D341Med (cell line): ENCODE measurements at places on chromosomes 11 and 22.

- no peak for DNase-seq
Observed at GRCh38 chr11:102478673-102479299, 26.2 kb upstream of the TMEM123 start.

GRCh38 chr11:92251980-92252379, 27.4 kb downstream of the FAT3 start:
- no peak for DNase-seq

DNA sequence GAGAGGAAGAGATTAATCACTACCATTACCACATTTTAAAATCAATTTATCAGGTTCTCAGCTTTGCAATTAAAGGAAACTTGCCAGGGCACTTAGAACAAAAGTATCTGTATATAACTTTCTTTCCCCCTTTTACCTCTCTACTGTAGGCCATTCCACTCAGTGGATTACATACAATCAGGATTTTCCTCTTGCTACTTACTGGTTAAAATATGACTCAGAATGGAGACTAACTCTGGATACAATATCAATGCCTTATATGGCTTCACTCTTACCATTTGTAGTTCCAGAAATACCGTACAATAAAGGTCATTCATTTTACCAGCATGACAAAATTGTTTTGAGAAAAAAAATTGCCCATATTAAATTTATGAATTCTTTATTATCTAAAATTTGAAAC, 706.8 kb downstream of the KCNA4 start:
- no peak for DNase-seq

DNA sequence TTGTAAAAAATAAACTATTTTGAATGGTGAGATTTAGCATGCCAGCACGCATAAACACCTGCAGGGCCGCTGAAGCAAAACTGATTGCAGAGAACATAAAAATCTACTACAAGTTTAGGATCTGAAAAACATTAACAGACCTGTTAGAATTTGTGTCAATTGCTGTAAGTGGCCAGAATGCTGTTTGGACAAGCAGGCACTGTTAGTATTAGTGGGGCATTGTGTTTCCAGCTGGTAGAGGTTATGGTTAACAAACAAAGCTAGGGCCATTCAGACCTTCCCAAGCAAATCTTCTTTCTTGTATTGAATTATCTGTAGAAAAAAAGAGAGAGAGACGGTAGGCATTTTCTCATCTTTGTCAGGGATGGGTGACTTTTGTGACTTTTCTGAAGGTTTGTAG, 57.6 kb upstream of the OLFML1 start:
- DNase-seq, result no peak

DNA sequence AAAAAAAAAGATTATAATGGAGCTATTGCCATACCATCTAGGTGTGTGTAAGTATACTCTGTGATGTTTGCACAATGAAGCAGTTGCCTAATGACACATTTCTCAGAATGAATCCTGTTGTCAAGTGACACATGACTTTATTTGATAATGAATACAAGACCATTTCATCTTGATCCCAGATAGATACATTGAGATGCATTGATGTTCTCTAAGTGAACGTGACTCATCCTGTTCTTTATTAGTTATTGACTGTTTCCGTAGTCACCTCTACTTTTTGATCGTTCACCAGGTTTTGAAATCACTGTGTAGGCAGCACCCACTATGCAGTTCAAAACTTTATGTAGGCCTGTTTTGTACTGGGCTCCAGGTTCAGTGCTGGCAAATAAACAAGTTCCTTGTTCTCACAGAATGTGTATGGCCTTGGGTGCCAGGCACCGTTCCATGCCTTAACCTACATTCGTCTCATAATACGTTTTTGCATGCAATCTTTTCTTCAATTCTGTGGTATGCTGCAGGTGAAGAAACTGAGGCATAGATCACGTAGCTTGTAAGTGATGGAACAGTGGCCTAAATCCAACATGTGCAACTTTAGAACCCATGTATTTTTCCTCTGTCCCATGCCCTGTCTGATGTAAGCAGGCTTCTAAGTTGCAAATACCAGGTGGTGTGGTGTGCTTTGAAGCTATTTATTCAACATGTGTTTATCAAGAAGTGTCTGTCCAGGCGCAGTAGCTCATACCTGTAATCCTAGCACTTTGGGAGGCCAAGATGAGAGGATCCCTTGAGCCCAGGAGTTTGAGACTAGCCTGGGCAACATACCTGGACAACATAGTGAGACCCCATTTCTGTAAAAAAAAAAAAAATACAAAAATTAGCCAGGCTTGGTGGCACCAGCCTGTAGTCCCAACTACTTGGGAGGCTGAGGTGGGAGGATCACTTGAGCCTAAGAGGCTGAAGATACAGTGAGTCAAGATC, 10.4 kb downstream of the SREBF2 start:
- no peak for DNase-seq

DNA sequence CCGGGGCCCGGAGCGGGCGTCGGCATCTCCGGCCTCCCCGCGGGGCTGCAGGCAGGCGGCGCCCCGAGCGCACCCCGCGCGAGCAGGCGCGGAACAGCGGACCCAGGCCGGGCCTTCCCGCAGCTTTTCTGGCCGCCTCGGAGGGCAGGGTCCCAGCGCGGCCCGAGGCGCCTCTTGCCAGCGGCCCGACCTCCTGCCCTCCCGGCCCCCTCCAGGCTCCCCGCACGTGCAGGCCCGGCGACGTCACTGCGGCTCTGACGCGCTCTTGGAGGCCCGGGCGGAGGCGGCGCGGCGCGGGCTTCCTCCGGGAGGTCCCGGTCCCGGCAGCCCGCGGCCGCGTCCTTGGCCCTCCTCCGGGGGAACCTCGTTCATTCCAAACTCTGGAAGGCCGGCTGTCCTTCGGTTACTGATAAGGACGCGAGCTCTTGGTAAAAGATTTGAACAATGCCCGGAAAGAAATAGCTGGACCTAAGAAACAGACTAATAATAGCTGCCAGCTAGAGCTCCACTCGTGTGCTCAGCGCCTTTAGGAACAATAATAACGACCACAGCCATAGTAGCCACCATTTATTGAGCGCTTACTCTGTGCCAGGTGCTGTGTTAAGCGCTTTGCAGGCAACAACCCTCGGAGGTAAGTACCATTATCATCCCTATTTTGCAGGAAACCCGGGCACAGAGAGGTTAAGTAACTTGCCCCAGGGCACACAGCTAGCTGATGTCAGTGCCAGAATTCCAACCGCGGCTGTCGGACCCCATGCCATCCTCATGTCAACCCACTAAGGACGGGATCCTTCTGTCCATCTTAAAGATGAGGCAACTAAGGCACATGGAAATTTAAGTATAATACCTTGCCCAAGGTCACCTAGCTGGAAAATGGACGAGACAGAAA, 39.1 kb upstream of the CREB3L1 start:
- peak; percentile 79 for DNase-seq

DNA sequence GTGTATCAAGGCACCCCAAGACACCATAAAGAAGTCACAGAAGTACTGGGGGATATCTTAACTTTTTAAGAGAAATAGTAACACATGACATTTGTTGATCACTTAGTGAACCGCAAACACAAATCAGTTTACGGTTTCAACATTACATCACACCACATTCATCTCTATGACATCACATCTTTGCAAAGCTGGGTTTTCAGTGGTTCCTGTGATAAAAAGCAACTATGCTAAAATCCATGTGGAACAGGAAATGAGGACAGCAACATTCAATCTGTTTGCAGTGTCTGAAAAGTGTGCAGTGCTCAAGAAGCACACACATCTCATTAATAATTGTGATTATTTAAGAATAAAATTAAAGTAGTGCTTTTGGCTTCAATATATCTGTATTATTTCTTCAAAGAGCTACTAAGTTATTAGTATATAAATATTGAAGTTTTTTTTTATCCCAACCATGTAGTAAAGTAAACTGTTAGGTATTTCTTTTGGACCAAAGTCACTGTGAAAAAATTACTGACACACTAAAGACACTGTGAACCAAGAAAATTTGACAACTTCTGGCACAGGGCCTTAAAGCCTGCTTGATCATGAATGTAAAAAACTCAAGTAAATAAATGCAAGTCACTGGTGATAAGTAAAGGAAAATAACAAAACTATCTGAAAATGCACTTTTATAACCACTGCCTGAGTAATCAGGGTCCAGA, 156.0 kb upstream of the SOX6 start:
- no peak for DNase-seq

DNA sequence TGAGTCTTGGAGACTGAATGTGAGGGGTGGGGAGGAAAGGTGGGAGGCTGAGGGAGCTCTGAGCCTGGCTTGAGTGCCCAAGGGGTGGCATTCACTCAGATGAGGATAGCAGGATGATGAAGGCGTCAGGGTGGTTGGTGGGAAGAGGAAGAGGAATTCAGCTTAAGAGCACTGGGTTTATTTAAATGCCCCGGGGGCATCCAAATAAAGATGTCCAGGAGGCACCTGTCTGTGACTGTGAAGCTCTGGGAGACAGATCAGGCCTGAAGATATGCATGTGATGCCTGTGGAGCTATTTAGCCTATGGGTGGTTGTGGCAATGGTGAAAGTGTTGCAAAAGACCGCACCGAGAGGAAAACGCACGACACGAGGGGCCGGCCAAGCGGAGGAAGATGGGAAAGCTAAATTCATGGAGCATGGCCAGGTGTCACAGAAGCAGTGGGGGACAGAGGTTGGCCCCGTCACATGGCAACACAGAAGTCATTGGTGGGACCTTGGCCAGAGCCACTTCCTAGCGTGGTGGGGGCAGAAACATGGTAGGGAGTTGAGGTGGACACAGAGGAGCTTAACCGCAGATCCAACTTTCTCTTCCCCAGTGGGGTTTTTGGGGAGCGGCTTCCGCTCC, 15.5 kb downstream of the SLC37A2 start:
- no peak for DNase-seq

- no peak for DNase-seq
Observed at GRCh38 chr22:50219800-50220602, 19.2 kb downstream of the SELENOO start.

GRCh38 chr11:95706974-95707387, 82.6 kb downstream of the FAM76B start:
- DNase-seq, result no peak

GRCh38 chr11:95641495-95641894, 148.1 kb downstream of the FAM76B start:
- DNase-seq, result no peak

DNA sequence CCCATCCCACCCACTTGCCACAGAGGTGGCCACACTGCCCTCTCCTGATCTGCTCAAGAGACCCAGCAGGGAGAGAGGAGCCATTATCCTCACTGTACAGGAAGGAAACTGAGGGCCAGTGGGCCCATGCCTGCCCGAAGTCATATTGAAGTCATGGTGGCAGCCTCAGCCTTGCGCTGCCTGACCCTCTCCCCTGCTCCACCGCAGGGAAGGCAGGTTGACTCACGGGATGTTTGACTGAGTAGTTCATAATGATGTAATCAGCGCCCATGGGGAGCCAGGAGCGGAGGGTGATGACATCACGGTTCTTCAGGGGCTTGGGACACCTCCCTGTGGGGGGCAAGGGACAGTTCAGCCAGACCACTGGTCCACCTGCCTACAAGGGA, 6.1 kb upstream of the ARAP1 start:
- DNase-seq, result no peak

GRCh38 chr11:66287889-66288670, 863 bp downstream of the YIF1A start:
- DNase-seq, result no peak

DNA sequence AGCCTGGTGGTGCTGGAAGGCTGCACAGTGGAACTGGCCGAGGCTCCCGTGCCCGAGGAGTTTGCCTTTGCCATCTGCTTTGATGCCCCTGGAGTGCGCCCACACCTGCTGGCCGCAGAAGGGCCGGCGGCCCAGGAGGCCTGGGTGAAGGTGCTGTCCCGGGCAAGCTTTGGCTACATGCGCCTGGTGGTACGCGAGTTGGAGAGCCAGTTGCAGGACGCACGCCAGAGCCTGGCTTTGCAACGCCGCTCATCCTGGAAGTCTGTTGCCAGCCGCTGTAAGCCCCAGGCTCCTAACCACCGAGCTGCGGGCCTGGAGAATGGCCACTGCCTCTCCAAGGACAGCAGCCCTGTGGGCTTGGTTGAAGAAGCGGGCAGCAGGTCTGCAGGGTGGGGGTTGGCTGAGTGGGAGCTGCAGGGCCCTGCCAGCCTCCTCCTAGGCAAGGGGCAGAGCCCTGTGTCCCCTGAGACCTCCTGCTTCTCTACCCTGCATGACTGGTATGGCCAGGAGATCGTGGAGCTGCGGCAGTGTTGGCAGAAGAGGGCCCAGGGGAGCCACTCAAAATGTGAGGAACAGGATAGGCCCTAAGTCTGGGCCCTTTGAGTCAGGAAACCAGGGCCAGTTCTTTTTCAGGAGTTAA, 1.9 kb upstream of the SMDT1 start:
- DNase-seq, result peak; percentile 20

- DNase-seq, result no peak
Observed at GRCh38 chr22:29512031-29512430, 32.0 kb downstream of the NEFH start.

- DNase-seq, result no peak
Observed at GRCh38 chr11:93526641-93527583, 16.3 kb downstream of the SMCO4 start.

DNA sequence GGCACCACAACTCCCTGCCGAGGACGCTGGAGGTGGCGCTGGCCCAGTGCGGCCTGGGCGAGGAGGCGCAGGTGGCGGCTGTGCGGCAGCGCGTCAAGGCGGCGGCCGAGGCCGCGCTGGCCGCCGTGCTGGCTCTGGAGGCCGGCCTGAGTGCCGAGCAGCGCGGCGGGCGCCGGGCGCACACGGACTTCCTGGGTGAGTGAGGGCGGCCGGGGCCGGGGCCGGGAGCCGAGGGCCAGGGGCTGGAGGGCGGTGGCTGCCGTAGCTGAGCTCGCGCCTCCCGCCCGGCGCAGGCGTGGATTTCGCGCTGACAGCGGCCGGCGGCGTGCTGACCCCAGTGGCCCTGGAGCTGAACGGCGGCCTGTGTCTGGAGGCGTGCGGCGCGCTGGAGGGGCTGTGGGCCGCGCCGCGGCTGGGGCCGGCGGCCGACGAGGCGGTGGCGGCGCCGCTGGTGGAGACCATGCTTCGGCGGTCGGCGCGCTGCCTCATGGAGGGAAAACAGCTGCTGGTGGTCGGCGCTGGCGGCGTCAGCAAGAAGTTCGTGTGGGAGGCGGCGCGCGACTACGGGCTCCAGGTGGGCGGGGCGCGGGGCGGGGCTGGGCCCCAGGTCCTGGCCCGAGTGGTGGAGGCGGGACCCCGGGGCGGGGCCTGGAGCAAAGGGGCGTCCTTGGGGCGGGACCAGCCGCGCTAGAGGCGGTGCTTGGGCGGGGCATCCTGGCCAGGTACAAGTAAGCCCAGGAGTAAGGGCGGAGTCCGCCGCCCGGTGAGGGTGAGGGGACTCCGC, 5.4 kb downstream of the CARNS1 start:
- peak; percentile 98 for DNase-seq

DNA sequence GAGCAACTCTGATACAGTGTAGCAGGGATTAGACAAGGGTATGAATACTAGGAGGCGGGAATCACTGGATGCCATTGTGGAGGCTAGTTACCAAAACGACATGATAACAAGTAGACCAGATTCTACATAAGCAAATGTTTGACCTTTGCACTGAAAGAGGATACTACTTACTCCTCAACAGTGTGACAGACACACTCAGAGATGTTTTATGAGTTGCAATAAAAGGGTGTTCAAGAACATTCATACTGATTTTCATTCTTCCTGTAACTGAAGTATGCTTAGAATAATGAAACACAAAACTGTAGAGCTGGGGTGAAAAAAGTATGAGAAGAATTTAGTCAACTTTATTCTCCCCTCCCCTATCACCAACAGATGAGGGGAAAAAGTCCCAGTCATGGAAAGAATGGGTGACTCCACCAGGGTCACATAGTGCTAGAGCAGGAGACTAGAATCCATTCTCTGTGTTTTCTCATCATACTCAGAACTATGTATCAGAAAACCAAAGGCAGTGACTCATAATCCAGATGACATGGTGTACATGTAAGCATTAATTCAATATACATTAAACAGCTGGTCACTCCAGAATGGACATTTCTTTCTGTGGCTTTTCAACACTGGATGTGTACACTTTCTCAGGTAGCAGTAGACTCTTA, 32.8 kb downstream of the ARHGAP20 start:
- no peak for DNase-seq

- no peak for DNase-seq
Observed at GRCh38 chr11:128482512-128483191, 104.7 kb downstream of the ETS1 start.
